ENCODE measurements at places on chromosomes 1 and 21. TPM values are rescaled to one million over a fixed set of nuclear protein-coding genes. Genes with fewer than 3 reads are reported as not detected.

- no peak for DNase-seq
These were observed 21.5 kb upstream of the SPATC1L start for GRCh38 chr21:46205766-46206162.

OR2L3 gene
- total RNA-seq = not detected

AGBL4 gene
- not detected for total RNA-seq

PRAMEF33 gene
- total RNA-seq = not detected

GRCh38 chr1:35030756-35031446 lies 844 bp downstream of the ZMYM6 start:
- peak; percentile 34 for DNase-seq

- DNase-seq = peak; percentile 74
These were observed 642 bp downstream of the MLLT11 start for GRCh38 chr1:151060657-151061421.
